ENCODE measurements at places on chromosomes 6 and 20.

- no peak for DNase-seq
Measured at GRCh38 chr6:37122861-37123260, 47.1 kb upstream of the PIM1 start.

DNA sequence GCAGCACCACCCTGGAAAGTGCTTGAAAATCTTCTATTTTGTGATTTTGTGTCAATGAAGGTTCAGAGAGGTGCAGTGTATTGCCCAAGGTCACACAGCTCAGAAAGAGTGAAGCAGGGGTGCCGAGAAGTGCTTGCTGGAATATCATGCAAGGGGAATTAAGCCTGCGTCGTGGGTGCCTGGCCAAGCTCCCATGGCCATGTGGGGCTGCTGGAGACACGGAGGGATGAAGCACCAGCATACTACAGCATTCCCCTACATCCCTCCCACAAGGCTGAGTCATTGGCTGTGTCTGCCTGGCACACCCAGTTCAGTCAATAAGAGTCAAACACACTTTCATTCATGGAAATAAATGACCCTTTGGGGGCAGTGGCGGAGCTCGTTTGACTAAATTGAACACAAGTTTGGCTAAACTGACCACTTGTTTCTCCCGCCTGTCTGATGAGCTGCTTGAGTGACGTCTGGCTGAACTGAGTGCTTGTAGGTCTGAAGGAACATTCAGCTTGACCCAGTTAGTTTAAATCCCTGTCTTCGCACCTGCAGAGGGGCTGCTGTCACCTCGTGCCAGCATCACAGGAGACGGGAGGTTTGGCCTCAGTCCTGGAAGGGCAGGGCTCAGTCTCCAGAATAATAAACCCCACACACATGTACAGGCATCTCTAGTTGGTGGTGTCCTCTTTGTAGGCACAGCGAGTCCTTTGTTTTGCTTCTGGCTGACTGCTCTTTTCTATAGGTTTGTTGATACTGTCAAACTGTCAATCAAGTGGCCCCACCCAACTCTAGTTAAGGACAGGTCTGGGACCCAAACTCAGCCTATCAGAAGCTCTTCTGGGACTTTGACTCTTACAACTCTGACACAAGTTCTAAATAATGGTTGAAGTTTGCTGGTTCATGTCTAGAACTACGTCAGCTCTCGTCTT lies 8.4 kb upstream of the TGM2 start:
- no peak for DNase-seq

GRCh38 chr20:62009322-62009721 lies 56.4 kb downstream of the TAF4 start:
- no peak for DNase-seq

DNA sequence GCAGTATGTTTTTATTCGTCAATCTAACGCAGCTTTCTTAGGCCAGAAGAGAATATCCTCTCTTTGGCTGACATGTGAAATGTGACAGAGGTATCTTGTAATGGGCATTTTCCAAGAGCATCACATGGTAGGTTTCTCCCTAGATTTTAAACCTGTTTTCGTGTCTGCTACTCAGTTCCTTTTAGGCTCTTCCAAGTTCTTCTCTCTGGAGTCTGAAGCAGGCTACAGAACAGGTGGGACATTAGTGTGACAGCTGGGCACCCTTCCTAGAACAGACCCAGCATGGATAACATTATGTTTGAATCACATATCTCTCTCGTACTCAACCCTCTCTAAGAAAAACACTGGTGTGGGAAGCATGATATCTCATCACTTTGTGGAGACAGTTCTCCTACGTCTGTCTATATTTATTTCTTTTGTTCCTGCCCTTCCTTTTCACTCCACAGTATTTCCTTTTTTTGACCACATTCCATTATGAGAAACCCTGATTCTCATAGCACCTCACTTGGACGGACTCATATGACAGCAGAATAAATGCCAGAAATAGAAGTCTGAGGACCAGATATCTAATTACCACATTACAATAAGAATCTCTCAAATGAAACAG lies 263.4 kb downstream of the NKAIN2 start:
- DNase-seq, result no peak

GRCh38 chr6:12327988-12328387 lies 37.8 kb downstream of the EDN1 start:
- no peak for DNase-seq

- no peak for DNase-seq
Measured at GRCh38 chr20:5996765-5997164, 46.3 kb downstream of the MCM8 start.

DNA sequence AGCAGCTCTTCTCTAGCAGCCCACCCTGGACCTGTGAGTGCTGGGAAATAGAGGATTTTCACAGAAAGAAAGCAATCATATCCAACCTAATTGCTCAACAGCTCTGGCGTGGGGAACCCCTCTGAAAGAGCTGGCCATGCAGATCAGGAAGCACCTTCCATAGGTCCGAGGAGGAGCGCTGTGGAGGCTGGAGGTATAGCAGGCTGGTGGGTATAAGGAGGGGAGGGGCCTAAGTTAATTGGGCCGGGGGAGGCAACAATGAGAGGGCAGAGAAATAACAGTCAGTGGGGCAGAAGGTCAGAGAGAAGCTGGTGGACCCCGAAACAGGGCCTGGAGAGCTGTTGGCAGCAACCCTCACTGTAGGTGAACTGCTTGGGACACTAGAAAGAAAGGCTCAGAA lies 40.8 kb downstream of the SNRNP48 start:
- no peak for DNase-seq

DNA sequence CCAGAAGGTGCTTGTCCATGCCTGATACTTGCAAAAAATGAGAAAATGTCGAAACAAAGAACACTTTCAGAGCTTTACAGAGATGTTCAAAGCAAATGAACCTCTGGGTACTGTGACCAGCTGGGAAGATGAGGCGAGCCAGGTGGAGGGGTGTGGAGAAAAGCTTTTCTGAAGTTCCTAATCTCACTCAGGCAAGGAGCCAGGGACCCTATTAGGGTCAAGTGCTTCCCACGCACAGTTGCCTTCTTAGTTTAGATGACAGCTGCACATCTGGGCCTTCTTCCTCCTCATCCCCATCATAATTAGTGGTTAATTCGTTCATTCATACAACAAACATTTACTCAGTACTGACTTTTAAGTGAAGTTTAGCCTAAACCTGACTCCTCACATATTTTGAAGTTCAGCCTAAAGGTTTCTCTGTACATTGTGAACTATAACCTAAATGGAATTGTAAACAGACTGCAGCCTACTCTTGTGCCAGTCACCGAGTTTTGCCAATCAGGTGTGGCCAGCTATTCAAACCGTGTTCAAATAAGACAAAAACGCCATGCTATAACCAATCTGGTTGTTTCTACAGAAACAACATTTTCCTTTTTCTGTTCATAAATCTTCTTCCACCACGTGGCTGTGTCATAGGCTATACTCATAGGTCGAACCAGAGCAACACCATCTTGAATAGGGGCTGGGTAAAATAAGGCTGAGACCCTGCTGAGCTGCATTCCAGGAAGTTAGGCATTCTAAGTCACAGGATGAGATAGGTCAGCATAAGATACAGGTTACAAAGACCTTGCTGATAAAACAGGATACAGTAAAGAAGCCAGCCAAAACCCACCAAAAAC lies 19.3 kb upstream of the AHCY start:
- DNase-seq, result no peak

DNA sequence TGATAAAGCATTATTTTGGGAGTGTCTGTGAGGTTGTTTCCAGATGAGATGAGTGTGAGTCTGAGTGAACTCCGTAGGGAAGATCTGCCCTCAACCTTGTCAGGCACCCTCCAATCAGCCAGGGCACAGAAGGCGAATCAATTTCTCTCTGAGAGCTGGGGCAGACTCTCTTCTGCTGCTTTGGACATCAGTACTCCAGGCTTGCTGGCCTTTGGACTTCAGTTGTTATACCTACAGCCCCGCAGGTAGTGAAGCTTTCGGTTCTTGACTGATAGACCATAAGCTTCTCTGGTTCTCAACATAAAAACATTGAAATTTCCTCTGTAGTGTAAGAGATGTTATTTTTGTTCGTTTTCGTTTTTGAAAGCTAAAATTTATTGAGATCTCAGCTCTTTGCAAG lies 71.4 kb downstream of the MAFB start:
- no peak for DNase-seq

- no peak for DNase-seq
Measured at GRCh38 chr20:1414982-1415381, 22.1 kb upstream of the FKBP1A start.

GRCh38 chr20:35908007-35908406 lies 46.3 kb downstream of the SCAND1 start:
- no peak for DNase-seq

GRCh38 chr20:45080867-45081624 lies 19.9 kb downstream of the KCNS1 start:
- DNase-seq, result no peak

DNA sequence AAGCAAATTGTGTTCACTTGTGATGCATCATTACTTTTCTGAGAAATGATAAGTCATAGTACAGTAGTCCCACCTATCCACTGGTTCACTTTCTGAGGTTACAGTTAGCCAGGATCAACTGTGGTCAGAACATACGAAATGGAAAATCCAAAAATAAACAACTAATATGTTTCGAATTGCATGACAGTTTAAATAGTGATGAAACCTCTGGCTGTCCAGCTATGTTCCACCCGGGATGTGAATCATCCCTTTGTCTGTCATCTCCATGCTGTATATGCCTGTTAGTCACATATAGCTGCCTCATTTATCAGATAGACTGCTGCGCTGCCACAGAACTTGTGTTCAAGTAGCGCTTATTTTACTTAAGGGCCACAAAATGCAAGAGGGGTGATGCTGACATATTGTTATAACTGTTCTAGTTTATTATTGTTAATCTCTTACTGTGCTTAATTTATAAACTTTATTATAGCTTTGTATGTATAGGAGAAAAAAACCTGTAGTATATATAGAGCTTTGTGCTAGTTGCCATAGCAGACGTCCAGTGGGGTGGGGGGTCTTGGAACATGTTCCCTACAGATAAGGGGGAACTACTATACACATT lies 29.2 kb downstream of the AFDN start:
- no peak for DNase-seq

- no peak for DNase-seq
Measured at GRCh38 chr6:158095671-158096070, 72.4 kb downstream of the SERAC1 start.

DNA sequence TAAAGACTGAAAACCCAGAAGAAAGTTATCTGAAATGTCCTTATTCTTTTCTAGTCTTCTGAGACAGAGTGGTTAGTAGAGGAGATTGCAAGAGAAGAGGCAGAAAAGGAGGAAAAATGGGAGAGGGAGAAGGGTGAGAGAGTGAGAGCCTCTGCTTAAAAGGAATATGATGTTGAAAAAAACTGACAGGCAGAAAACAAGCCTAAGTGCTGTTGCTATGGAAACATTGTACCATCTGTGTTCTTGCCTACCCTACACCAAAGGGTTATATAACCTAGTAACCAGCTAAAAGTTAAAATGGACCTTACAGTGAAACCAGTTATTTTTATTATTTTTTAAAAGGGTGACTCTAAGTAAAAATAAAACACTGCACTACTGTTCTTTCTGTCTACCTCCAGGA lies 28.3 kb upstream of the SH3BGRL2 start:
- DNase-seq, result no peak

GRCh38 chr20:35730583-35731468 lies 11.2 kb downstream of the RBM39 start:
- no peak for DNase-seq

DNA sequence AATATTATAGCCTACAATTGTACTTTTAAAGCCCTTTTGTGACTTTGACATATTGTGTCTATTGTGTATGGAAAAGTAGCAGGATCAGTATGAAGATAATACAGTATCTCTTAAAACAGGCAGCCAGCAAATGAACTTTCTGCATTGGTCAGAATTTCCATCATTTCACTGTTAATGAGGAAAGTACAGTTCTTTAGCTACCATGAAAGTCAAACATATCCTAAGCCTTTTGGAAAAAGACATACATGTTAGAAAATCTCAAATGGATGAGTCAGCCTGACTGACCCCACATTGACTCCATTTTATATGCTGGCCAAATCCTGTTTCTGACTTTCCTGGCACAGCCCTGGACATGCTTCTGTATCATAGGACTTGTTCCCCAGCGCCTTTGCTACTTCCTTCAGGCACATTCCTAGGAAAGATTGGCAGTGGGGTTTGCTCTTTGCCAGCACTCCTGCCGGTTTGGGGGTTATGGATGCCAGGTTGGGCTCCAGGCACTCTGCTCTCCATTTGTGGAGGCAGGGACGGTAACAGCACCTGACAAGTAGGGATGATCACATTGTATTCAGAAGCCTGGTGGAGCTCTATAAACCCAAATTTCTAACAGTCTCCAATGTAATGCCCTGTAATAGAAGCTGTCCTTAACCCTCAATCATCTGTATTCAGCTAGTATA lies 43.7 kb downstream of the TOP1 start:
- no peak for DNase-seq

GRCh38 chr6:24330137-24330732 lies 27.6 kb downstream of the DCDC2 start:
- no peak for DNase-seq

- no peak for DNase-seq
Measured at GRCh38 chr6:18386298-18386976, 713 bp upstream of the RNF144B start.

All from left kidney (tissue), 8 donors.